ENCODE measurements at places on chromosomes 12 and 14.

- DNase-seq = no peak
These were observed 119.1 kb downstream of the TTC7B start for GRCh38 chr14:90697132-90697531.

DNA sequence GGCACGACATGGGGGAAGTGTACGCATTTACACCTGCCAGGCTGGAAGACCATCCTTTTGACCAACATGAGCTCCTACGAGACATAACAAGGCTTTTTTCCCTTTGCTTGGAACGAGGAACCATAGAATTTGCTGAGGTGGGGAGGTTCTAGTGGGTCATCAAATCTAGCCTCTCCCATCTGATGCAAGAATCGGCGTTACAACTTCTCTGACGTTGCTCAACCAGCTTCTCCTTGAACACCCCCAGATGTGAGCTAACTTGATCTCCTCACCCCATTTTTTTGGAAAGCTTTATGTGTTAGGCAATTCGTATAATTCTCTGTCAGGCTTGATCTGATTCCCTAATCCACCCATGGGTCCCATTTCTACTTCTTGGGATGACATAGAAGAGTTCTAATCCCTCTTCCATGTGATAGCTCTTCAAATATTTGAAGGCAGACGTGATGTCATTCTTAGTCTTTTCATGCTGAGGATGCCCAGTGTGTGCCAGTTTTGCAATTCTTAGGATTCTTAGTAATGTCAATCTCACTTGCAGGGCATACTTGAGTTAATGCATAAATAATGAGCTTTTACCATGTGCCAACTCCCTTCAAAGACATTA is 163.6 kb upstream of the PARP11 start:
- DNase-seq = no peak

DNA sequence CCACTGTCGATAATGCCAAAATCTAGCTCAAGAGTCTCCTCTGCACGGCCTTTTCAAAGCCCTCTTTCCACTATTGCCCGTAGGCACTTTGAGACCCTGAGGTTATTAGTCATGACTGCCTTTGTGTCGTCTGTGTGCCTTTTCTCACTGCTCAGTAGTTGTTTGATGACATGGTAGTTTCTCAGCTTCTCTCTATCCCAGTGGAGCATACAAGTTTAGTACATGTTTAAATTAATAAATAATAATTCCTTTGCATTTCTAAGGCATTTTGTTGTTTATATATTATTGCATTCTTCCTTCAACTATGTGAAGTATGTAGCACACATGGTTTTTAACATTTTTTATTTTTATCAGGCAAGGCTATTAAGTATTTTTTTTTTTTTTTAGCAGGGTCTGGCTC is 458.1 kb downstream of the PCNX1 start:
- no peak for DNase-seq

DNA sequence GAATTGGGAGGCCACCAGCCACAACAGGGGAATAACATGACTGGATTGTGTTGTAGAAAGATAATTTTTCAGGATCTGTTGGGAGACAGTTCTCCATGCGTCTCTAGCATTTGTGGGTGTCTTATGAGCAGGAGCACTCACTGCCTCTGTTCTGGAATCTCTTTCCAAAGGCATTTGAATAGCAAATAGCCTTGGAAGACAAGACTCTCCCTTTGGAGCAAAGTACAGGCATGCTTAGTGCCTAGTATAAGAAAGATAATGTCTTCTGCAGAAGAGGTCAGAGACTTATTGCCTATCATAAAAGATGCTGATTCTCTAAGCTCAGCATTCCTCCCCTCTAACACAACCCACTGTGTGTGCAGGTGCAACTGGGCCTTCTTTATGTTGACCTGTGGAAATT is 58.3 kb downstream of the VCPKMT start:
- no peak for DNase-seq
